NCI-H1436 (cell line): ENCODE measurements at places on chromosomes 3 and 15.

GRCh38 chr3:42443819-42444436 is 33.5 kb upstream of the LYZL4 start:
- DNase-seq = peak; percentile 26

DNA sequence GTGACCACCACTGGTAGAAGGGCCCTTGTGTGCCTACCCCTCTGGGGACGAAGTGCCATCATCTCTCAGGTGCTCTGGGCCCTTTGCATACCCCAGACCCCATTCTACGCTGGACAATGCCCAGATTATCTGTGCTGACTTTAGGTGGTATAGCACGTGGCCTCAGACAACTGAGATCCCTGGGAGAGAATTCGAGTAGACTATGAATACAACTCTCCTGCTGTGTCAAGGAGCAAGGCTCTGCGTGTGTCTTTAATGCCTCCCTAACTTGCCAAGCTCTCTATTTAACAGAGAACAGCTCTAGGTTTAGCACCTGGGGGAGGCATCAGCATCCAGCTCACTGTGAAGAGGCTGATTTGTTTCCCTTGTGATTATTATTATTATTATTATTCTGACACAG is 29.1 kb downstream of the FAM3D start:
- DNase-seq = no peak

DNA sequence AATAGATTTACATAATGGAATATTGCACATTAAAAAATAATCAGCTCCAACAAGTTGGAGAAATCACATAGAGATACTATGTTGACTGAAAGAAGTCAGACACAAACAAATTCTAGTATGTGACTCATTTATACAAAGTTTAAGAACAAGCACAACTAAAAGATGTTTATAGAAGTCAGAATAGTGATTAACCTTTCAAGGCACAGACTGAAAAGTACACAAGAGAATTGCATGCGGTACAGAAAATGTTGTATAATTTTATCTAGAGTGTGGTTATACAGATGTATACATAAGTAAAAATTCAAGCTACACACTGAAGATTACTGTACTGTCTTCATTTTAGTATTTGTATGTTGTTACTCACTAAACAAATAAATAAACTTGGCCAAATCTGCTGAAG is 19.3 kb upstream of the ATOSA start:
- no peak for DNase-seq

GRCh38 chr3:136728918-136729317 is 23.3 kb downstream of the STAG1 start:
- DNase-seq = no peak

GRCh38 chr3:127423856-127424765 is 136.3 kb upstream of the PRR20G start:
- DNase-seq = no peak

GRCh38 chr3:152241142-152242017 is 27.3 kb upstream of the MBNL1 start:
- DNase-seq = no peak

DNA sequence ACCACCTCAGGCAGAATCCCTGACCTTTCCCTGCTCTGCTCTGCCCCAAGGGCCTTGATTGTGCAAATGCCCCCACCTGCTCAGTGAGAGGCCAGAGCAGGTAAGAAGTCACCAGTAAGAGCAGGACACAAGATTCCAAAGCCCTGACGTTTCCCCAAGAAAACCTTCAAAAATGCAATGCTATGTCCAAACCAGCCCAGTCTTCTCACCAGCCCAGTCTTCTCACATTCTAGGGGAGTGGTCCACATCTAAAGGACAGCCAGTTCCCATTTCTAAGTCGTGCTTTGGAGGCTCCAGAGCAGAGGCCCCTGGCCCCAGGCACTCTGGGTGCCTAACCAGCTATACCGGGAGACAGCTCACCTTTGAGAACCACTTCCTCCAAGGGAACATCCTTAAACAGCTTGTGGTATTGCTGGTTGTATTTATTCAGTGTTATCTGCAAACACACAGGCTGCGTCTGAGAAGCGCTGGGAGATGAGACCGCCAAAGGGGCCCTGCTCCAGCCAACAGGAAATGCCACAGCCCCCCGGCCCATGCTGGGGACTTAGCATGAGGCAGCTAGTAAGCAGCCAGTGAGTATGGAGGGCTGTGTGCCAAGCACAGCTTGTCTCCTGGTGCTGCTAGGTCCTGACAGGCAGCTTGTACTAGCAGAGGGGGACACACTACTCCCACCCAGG is 29.3 kb downstream of the GRAMD2A start:
- no peak for DNase-seq

GRCh38 chr3:62942227-62942626 is 67.0 kb upstream of the CADPS start:
- DNase-seq = no peak

DNA sequence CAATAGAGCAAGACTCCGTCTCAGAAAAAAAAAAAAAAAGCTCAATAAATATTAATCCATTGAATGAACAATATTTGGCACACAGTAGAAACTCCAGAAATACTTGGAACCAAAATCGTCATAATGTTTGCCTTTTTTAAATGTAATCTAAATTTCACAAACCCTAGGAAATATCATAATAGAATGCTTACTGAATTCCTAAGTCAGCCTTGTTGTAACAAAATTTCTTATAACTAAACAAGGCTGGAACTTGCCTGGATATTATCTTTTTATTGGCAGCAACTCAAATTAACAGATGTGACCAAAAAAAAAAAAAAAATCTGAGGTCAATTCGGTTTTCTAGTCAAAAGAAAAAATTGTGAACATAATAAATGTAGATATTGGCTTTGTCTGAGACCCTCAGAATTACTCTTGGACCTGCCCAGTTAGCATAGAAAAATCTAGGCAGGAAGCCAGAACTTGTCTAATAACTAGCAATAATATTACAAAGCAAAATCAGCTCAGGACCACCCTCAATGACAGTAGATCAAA is 33.3 kb downstream of the GABPB1 start:
- no peak for DNase-seq

DNA sequence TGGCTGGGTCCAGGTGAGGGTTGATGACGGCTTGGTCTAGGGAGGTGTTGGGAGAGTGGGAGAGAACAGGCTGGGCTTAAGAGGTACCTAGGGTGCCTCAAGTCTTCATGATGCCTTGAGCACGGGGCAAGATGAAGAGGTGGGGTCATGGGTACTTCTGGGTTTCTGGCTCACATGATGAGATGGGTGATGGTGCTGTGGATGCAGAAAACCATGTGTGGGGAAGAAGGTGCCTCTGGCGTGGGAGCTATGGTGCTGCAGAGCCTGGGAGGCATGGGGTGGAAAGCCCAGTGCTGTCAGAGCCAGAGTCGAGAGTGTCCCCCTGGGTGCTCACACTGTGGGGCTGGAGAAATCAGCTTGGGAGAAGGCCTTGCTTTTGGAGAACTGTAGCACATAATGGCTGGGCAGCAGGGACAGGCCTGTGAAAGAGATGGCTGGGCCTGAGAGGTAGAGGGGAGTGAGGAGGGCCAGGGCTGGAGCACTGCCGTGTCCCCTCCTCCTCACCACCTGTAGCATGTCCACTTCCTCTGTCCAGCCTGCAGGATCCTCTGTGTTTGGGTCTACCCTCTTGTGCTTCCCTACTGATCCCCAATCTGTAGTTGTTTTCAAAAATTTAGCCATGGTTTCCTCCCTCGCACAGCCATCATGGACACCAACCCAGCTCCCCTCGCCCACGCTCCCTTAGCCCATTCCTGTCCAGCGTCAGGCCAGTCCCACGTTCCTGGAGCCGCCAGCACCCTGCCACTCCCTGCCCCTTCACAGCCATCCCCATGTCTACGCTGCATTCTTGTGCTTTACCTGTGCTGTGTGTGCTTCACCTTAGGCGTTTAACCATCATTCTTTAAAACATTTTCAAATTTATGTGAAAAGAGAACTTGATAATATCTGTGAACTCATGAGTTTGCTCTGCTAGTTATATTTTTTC is 132.0 kb downstream of the EEFSEC start:
- no peak for DNase-seq

DNA sequence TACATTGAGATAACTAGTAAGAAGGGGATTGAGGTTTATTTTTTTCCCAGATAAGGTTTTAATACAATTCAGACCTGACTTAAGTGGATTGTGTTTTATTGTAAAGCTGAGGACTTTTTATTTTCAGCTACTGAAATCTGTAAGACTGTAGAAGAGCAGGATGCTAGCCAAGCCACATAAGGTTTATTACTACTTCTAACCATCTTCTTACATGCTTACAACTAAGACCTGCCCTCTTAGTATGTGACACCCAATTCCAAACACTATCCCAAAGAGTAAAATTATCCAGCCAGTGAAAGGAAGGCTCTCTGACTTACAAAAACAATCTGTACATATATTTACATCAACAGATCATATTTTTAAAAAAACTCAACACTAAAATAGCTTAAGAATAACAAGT is 564.5 kb upstream of the NAALADL2 start:
- no peak for DNase-seq

GRCh38 chr3:194045289-194045688 is 90.7 kb upstream of the HES1 start:
- no peak for DNase-seq

GRCh38 chr15:71366926-71367325 is 251.7 kb downstream of the THSD4 start:
- DNase-seq = no peak

- no peak for DNase-seq
Observed at GRCh38 chr3:196274585-196274984, 12.9 kb downstream of the PCYT1A start.

- no peak for DNase-seq
Observed at GRCh38 chr3:193974191-193974652, 161.7 kb upstream of the HES1 start.

- DNase-seq = no peak
Observed at GRCh38 chr15:83290236-83290635, 5.8 kb upstream of the BNC1 start.

DNA sequence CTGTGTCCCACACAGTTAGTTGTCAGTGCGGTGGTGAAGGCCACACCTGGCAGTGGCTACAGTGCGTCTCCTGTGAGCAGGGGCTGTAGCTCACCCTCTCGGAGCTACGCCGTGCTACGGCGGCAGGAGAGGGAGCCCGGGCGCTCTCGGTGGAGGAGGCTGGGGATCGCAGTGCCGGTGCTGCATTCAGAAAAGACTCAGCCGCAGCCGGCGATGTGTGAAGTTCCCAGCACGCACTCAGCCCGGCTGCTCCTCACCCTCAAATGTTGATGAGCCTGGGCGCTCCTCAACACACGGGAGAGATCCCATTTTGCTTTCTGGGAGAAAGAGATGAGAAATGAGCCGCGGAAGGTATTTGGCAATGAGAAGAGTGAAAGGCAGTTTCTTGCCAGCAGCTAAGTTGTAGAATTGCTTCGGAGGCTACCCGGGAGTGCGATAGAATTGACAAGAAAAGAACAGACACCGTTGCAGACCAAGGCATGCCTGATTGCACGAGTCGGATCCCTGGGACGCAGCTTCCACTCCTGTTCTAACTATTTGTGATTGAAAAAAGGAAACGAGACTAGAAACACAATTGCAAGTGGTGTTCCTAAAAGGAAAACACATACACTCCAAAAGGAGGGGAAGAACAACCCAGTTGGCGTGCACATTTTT is at the start of gene UNC13C:
Gene UNC13C (plus strand): TSS at position 189 of the 654 bp plus-strand sequence. CDS start 34,463 bp downstream, outside the sequence.
- DNase-seq = peak; percentile 7

DNA sequence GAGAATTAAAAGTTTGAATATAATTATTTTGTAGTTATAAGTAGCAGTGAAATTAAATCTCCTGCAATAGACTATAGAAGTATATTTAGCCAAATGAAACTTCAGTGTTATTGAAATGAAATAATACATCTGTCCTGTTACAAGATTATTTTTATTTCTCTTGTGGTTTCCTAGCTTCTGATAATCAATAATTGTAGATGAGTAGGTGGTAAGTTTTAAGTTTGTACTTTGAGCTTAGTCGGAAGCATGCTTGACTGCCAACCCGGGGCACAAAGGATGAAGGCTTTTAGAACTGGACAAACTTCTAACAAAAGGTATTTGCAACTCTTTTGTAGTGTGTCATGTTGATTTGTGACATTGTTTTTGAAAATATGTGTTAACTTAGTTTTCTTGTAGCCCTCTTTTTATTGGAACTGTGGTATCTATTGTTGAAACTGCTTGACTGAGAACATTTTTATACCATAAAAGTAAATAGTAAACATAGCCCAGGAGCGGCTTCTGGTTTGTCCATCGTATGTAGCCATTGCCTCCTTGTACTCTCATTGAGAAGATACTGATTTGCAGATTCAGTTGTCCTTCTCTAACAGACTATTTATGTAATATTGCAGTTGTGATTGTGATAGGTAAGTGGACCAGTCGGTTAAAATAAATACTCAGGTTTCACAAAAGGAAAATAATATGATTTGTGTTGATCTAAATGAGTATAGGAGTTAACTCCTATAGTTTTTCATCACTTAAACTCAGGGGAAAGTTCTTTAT is 2.9 kb downstream of the CTNNB1 start:
- DNase-seq = no peak

- DNase-seq = peak; percentile 42
Observed at GRCh38 chr15:94324117-94324826, 92.9 kb downstream of the MCTP2 start.

GRCh38 chr15:90006217-90007075 is 5.3 kb downstream of the ZNF710 start:
- no peak for DNase-seq

- DNase-seq = no peak
Observed at GRCh38 chr15:62843311-62843710, 199.2 kb upstream of the TPM1 start.

DNA sequence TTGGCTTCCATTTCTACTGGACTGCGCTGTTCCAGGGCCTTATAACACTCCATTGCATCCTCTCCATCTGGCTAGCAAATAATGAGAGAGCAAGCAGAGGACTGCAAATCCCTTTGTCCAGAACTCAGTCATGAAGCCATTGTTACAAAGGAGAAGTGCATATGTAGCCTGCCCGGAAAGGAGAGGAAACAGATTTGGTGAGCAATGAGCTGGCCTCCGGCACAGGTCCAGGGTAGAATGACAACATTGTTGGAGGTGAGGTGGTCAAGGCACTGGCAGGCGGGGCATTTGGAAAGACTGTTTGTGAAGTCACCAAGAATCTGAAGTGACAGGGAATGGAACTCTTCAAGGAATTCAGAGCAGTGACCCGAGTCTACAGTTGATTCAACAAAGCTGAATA is 25.0 kb upstream of the ATP1B3 start:
- DNase-seq = no peak

- no peak for DNase-seq
Observed at GRCh38 chr15:32107477-32108080, 77.3 kb downstream of the CHRNA7 start.

DNA sequence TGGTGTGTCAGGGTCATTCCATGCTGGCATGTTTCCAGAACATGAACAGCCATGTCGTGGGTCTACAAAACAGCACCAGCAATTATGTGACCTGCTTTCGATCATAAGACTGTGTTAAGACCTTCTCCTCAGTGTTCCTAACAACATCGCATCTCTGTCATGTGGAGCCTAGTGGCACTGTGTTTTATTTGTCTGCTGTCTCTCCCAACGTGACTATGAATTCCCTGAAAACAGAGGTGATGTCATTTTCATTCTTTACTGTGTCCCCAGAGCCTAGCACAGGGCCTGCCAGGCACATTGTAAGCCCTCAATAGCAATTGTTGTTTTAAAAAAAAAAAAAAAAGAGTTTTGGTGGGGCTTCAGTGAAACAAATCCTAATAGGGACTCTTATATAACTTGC is 94.2 kb upstream of the IL12A start:
- no peak for DNase-seq
